D721Med (cell line): ENCODE measurements at places on chromosomes 5 and 9.

GRCh38 chr9:10773136-10773535 is 160.3 kb upstream of the PTPRD start:
- no peak for DNase-seq

- DNase-seq, result no peak
Observed at GRCh38 chr5:69276422-69277174, 41.9 kb downstream of the CDK7 start.

DNA sequence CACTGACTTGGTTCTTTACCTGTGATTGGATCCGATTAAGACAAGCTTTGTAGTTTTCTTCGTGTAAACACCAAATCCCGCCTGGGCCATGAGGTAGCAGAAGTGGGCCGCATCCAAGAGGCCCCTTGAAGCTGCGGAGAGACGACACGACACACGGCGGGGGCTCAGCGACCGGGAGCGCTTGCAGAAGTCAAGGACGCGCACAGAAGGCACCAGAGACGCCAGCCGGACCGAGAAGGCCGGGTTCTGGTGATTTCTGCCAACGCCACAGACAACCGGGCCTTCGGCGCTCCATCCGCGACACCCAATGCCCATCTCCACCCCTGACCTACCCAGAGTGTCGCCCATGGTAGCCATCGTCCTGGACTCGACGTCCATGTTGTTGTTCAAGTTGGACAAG is 19.8 kb upstream of the INPP5E start:
- no peak for DNase-seq

- no peak for DNase-seq
Observed at GRCh38 chr5:67215519-67216471, 19.2 kb upstream of the CD180 start.

- no peak for DNase-seq
Observed at GRCh38 chr5:74595143-74595925, 45.2 kb downstream of the ENC1 start.

GRCh38 chr5:4518903-4519672 is 621.0 kb upstream of the ADAMTS16 start:
- DNase-seq, result no peak

GRCh38 chr9:135372036-135372435 is 107.5 kb upstream of the PPP1R26 start:
- DNase-seq, result no peak

GRCh38 chr5:61450493-61451279 is 118.6 kb downstream of the ZSWIM6 start:
- no peak for DNase-seq
